ENCODE measurements at places on chromosomes 4 and X.
A peak's percentile ranks its signal among the peaks of the same experiment; 100 is the strongest.

GRCh38 chr4:38738940-38739803, 43.6 kb downstream of the TLR10 start:
- DNase-seq = no peak

- no peak for DNase-seq
Measured at GRCh38 chr4:3708103-3708510, 58.1 kb upstream of the ADRA2C start.

GRCh38 chr4:152651473-152652060, 28.2 kb downstream of the TMEM154 start:
- no peak for DNase-seq

DNA sequence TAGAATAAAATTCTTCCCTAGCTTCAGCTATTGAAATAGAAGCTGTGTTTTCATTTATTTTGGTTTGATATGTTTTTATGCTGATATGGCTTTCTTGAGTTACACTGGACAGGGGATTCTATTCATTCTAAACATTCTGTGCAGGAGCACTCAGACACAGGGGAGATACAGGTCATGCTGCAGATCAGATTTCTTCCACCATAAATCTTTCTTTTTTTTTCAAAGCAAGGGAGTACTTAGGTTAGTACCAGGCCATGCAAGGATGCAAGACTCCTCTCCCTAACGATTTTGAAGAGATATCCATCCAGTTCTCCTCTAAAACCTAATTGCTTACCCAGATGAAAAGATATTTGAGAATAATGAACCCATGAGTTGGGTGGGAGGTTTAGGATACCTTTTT, 21.4 kb downstream of the ETDC start:
- no peak for DNase-seq

DNA sequence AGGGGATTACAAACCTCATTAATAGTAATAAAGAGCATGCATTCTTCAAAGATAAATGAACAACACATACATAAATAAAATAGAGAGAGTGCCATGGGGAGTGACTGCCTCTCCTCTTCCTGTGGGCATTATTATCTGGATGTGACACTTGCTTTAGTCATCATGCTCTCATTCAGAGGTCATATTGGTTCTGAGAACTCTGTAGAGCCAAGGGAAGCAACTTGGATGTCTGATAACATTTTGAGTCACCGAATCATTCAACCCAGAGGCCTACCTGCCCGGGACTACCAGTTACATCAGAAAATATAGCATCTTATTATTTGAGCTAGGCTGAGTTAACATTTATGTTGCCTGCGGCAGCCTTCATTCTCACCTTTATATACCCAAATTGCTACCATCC, 489.5 kb downstream of the STIM2 start:
- no peak for DNase-seq

DNA sequence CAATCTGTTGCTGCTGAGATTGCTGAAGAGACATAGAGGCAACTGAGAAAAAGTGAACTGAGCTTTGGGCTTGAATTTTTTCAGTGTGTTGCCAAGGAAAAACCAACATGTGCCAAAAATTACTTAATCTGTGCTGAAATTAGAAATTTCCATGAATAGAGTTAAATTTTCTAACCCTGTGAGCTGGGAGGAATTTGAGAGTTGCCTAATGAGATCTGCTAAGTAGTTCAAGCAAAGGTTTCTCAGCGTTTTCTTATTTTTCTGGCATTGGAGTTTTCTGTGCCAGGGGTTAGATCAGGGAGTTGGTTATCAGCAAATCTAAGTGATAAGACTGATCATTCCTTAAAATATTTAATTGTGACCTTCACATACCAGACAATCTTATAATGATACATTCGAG, 457.5 kb upstream of the GNPDA2 start:
- no peak for DNase-seq

DNA sequence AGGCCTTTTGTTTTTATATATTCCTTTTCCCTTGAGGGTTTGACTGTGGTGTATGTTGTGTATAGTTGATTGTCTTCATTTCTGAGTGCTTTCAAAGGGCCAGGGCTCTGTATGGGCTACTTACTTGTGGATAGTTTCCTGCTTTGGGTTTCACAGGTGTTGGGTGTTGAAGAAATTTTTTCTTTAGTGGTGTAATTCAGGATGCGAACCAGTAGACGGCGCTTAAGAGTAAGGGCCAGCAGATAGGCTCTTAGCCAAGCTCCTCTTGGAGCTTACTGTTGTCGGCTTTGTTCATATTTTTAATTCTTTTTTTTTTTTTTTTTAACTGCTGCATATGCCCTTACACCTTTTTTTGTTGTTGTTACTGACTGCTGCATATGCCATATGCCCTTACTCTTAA, 276.3 kb upstream of the GALNT7 start:
- DNase-seq = no peak

DNA sequence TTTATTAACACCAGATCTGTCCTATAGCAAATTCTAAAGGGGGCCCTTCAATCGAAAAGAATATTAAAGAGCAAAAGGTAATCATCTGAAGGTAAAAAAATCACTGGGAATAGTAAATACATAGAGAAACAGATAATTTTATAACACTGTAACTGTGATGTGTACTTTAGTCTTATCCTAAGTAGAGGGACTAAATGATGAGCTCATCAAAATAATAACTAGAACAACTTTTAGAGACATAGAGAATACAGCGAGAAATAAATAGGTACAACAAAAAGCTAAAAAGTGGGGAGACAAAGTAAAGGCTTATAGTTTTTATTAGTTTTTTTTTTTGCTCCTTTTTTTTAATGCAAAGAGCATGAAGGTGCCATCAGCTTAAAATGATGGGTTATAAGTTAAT, 17.3 kb upstream of the CT83 start:
- DNase-seq = no peak

DNA sequence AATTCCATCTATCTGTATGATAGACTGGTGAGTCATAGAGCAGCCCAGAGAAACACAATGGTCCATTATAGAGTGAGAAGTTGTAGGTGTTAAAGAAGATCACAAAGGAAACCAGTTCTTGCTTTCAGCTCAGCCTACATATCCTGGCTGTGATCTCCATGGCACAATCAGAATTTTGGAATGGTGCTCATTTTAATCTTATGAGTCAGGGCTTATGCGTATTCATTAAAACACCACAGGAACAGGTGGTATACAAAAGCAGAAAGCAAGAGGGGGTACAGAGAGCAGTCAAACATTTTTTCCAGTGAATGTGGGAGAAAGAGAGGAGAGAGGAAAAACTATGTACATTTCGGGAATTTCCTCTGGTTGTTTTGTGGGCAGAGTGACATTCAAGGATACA, 126.9 kb downstream of the MFAP3L start:
- no peak for DNase-seq

GRCh38 chrX:119427024-119427794, 28.1 kb downstream of the SLC25A43 start:
- peak; percentile 16 for DNase-seq

DNA sequence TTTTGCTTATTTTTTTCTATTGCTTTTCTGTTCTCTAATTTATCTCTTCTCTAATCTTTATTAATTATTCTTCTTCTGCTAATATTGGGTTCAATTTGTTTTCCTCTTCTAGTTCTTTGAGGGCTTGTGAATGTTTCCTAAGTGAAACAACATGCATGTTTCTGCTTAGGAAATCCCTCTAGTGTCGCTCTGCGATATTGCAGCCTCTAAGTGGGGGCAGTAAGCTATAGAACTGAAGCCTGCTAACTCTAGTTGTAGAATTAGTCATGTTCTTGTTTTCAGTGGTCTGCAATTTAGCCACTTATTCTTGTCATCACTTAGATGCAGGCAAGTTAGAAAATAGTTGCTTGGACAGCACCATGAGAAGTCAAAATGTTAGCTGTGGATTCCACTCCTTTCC, 222.6 kb downstream of the SPIN4 start:
- no peak for DNase-seq

- no peak for DNase-seq
Measured at GRCh38 chr4:153936121-153936520, 147.2 kb upstream of the SFRP2 start.

GRCh38 chr4:37188100-37188499, 56.4 kb upstream of the NWD2 start:
- no peak for DNase-seq

GRCh38 chr4:3313556-3314228, 20.9 kb downstream of the RGS12 start:
- DNase-seq = no peak

DNA sequence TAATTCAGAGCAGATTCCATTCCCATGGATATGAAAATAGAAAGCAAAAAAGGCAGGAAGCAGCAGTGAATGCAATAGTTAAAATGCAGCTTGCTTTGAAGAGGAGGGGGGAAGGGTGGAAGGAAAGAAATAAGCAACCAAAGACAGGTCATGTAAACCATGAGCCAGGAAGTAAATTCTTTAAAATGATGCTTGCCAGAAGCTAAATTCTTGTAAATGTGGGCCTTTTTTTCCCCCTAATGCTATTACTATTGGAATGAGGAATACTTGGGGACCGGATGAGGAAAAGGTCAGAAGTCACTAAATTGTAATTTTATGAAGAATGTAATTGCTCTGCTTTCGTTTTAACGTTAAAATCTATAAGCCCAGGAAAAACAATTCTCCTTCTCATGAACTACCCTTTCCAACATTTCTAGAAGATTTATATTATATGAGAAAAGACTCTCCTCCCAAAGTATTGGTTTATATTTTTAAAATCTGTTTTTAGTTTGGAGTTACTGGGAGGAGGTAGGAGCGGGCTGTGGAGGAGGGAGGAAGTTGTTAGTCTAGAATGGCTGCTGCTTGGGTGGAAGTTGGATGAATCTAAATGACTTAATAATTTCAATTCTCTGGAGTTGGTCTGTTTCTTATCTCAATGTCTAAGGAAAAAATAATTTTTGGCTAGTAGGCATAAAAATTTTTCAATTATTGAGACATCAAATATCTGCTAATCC, 77.6 kb upstream of the PCDH18 start:
- DNase-seq = no peak

GRCh38 chr4:137474711-137475301, 57.5 kb downstream of the PCDH18 start:
- DNase-seq = no peak

DNA sequence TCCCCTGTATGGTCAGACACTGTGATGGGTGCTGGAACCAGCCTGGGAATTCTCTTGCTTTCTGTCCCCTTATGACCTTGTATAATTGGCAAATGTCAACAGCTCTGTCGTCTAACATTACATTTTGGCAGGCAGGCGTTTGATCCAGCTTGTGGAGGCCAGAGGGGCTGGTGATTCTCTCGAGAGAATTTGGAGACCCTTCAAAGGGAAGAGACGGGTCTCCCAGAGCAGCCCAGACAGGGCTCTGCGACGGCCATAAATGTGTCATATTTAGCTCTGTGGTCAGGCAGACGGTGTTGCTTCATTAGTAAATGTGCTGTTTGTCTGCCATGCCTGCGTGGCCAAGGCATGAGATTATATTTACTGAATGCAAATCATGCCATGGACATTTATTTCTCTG, 68.7 kb downstream of the SORCS2 start:
- no peak for DNase-seq

DNA sequence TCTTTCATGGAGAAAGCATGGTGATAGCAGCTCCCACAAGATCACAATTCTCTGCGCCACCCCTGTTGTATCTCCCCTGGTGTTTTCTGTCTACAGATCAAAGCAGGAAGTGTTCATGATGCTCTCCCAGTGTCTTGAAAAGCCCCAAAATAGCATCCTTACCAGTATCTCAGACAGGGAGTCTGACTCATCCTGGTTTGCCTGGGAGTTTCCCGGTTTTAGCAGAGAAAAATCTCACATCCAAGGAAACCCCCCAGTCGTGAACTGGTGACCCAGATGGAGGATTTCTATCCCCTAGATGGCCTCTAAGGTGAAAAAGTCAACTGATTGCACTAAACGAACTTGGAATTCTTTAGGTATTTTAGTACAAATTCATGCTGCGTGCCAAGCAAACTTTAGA, 64.3 kb upstream of the NR0B1 start:
- no peak for DNase-seq

DNA sequence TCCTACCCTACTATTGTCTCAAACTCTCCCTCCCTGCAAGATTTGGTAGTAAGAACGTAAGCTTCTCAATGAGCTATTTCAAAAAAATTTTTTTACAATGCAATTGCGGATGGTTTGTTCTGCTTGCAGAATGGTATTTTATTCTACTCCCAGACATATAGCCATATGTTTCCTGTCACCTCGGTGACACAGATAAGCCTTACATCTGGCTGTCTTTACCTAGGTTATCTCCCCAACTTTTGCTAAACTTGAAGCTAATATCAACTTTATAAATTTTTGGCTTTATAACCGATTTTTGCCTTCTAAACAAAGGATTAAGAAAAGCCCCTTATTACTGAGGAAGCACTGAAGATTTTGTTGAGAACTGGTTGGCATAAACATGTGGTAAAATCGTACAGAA, 331.5 kb downstream of the TENM3 start:
- no peak for DNase-seq

GRCh38 chr4:152211936-152212653, 323.8 kb downstream of the FBXW7 start:
- no peak for DNase-seq

GRCh38 chrX:30935985-30936384, 46.9 kb upstream of the TAB3 start:
- no peak for DNase-seq

- no peak for DNase-seq
Measured at GRCh38 chrX:15549189-15550012, 48.8 kb downstream of the BMX start.

GRCh38 chrX:130741584-130741983, 161.4 kb downstream of the ENOX2 start:
- DNase-seq = no peak

GRCh38 chr4:6907658-6908191, 1.9 kb upstream of the TBC1D14 start:
- DNase-seq = no peak

DNA sequence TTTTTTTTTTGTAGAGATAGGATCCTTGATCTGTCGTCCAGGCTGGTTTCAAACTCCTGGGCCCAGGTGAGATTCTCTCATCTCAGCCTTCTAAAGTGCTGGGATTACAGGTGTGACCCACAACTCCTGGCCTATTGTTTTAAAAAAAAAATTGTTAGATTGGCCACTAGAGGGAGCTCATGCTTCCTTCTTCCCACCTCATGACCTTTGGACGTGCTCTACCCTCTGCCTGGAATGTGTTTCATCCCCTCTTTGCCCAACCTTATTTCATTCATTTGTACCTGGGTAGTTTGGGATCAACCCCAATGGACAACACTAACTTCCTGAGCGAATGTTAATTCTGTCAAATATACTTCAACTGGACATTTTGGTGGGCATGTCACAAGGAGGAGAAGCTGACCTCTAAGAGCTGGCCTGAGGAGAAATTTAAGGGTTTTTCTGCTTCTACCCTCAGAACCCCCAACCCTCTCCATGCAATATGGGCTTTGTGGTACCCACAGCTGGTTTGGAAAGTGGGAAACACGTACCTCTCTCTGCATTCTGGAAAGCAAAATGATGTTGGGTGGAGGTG, 6.4 kb downstream of the PPEF2 start:
- DNase-seq = peak; percentile 40
